ENCODE measurements at places on chromosomes 5 and 9. TPM values are rescaled to one million over a fixed set of nuclear protein-coding genes. Genes with fewer than 3 reads are reported as not detected.
A peak's percentile ranks its signal among the peaks of the same experiment; 100 is the strongest.

ATG12 gene
- polyA plus RNA-seq, result 60.1 TPM

NRARP gene
- 3.8 TPM for polyA plus RNA-seq

OTP gene
- polyA plus RNA-seq, result not detected

NFIL3 gene
- 24.9 TPM for polyA plus RNA-seq

DNA sequence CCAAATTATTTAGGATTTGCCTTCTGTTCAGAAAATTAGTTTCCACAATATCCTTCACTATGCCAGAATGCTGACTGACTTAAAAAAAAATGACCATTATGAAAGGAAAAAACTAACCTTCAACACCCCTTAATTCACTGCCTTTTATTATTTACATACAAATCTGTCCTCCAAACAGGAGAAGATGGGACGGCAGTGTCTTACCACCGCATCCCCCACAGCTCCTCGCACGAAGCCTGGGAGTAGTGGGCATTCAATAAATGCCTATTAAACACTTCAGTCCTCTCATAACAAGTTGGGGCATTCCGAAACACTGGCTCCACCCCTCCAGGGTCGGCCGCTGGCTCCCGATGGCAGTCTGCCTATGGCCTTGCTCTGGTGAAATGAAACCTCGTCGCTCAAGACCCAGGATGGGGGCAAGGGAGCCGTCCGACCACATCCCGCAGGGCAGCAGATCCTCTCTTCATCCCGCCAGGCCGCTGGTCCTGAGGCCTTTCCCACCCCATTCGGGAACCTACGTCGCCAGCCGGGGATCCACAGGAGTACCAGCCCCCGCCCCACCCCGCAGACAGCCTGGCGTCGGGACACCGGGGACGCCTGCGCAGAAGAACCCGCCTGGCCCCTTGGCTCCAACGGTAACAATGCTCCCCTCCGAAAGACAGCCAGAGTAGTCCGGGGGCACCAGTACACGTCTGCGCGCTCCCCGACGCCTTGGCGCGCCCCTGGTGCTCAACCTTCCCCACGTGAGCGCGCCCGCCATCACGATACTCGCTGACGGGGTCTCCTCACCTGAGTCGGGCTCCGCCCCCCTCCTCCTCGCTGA, 613 bp downstream of the ZBTB5 start:
- no peak for DNase-seq

GRCh38 chr9:87122947-87123685, 175.8 kb upstream of the GAS1 start:
- DNase-seq, result no peak

DNA sequence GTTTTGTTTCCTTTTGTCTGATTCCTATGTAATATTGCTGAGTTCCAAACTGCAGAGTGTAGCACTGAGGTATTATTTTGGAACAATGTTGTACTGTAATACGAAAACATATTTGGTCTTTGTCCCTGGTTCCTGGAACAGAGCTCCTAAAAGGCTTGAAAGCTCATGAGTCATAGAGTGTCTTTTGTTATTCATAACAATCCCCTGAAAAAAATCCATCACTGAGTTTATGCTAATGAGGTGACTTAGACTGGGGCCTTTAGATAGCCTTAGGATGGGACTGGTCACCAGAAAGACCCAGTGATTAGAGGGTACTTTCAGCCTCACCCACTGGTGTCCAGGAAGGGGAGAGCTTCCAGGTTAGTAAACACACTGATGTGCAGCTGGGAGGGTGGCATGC, 132.7 kb upstream of the POU5F2 start:
- no peak for DNase-seq

DNA sequence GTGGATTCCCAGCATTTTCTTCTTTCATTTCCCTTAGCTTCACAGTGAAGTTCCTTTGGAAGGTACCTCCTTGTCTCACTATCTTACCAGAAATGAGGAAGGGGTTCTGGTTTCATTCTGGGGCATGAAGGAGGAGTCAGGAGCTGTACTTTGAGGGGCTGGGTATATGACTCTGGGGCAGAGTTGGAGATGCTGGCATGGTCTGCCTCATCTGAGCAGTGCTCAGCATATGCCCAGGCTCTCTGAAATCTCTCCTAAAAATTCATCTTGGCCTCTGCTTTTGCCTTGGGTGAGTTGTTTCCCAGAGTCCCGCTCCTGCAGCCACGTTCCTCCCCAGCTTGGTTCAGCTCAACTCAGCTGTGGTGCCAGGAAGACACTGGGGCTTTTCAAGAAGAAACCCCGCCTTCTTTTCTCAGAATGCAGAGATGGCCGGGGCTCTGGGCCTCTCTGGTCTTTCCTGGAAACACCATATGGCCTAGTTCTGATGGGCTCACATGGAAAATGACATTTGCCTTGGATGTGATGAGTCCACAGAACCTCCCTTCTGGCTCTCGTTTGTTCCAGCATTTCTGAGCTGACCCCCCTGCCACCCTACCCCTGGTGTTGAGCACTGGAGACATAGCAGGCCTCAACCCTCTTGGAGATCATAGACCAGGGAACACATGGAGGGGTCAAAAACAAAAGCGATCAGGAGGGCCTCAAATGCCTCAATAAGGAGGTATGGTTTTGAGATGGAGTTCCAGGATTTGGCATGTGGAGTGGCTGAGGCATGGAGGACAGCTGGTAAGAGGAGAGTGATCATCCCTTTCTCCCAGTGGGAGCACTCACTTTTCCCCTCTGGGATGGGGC, 12.0 kb upstream of the TGFBR1 start:
- no peak for DNase-seq

DNA sequence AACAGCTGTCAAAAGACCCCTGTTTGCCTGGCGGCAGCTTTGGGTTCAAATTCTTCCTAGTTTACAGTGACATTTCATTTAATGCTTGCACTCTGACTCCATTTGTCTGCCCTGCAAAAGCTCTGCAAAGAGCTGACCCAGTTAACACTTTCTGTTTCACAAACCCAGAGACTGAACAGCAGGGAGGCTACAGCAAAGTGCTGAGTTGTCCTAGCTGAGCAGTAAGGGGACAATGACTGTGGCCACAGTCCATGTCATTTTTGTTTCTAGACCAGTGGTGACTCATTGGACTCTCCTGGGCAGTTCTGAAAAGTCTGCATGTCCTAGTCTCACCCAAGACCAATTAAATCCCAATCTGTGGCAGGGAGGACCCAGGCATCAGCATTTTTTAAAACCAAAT, 994.8 kb upstream of the WWC1 start:
- no peak for DNase-seq

- DNase-seq, result peak; percentile 40
Observed at GRCh38 chr9:116471093-116471906, 215.8 kb upstream of the TRIM32 start.

DNA sequence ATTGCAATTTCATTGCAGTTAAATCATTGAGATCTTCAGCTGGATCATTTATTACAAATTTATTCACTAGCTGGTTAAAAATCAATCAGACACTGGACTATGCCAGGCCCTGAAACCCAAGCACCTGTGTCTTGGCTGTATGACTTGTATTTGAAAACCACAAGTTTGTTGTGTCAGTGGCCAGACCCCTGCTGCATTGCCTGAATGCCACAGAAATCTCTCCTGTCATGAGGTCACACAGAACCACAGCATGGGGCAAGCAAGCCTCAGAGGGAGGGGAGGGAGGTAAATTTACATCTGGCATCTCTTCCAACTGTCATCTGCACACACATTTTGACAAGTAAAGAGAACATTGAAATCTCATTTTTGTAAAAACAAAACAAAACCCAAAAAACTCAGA, 90.0 kb downstream of the ARRDC3 start:
- no peak for DNase-seq

DNA sequence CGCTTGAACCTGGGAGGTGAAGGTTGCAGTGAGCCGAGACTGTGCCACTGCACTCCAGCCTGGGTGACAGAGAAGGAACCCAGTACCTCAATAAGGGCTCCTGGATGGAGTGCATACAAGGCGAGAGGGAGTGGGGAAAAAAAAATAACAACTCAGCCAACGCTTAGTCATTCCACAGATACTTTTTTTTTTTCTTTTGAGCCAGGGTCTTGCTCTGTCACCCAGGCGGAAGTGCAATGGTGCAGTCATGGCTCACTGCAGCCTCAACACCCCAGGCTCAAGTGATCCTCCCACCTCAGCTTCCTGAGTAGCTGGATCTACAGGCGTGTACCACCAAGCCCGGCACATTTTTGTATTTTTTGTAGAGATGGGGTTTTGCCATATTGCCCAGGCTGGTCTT, 59.5 kb upstream of the GGTA1 start:
- no peak for DNase-seq

- DNase-seq, result no peak
Observed at GRCh38 chr5:81922854-81923279, 49.0 kb upstream of the ATG10 start.

DNA sequence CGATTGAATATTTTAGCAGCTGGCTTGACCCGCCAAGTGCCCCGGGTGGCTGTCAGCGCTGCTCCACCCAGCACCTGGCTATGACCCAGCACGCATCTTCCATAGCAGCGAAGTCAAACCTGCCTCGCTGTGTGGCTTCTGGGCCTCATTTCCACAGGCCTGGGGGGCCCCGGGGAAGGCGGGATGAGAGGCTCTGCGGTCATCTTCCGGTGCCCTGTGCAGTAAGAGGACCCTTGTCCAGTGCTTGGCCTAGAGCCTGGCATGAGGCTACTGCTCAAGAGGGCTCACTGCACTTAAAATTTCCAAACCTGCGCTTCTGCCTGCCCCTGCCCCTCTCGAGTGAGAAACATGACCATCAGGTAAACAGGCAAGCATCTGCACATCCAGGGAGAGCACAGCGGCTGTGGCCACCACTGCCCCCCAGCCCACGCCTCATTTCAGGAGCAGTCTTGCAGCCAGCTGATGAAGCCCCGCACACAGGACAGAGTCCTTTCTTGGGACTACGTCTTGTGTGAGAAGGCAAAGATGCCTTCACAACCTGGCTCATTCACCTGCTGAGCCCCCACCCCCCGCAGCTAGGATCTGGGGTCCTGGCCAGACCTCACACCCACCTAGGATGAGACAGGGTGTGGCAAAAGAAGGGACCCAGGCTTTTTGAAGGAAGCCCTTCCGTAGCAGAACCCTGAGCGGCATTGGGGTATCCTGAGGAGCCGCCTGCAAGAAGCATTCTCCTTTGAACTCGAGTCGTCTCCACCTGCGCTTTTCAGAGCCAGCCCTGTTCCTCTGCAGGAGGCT, 69.5 kb upstream of the UNC5A start:
- DNase-seq, result no peak

DNA sequence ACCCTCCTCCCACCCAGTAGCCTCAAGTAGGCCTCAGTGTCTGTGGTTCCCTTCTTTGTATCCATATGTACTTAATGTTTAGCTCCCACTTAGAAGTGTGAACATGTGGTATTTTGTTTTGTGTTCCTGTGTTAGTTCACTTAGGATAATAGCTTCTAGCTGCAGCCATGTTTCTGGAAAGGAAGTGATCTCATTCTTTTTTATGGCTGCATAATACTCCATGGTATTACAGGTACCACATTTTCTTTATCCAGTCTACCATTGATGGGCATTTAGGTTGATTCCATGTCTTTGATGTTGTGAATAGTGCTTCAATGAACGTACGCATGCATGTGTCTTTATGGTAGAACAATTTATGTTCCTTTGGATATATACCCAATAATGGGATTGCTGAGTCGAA, 74.8 kb downstream of the SLC12A2 start:
- no peak for DNase-seq

DNA sequence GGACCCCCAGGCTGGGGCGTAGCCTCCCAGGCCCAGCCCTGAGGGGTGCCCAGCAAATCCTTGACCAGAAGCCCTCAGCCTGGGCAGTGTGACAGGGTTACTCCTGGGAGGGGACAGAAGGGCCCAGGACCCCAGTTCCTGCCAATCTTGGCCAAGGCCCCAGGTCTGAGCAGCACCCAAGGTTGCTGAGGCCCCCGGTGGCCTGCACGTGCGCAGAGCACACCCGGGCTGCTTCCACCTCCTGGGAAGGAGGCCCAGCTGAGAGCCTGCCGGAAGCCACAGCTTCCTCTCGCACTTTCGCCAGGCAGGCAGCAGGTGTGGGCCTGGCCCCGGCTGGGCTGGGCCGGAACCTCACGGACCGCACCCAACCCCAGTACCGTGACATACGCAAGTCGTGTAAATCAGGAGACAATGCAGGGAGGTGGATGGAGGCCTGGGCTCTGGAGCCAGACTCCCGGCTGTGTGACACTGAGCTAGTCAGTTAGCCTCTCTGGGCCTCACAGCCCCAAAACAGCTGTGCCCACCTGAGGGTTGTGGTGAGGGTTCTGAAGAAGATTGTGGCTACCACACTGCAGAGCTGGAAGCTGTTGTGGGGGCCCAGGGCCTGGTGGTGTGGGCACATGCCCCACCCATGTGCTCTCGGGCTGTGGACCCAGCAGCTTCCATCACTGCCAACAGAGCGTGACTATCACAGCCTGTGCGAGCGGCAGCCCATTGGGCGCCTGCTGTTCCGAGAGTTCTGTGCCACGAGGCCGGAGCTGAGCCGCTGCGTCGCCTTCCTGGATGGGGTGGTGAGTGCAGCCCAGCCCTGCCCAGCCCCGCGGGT, 5.1 kb downstream of the GRK6 start:
- no peak for DNase-seq

GRCh38 chr9:133864011-133864410, 125.9 kb upstream of the SARDH start:
- DNase-seq, result no peak

- DNase-seq, result peak; percentile 68
Observed at GRCh38 chr5:157113002-157113401, 4.2 kb upstream of the HAVCR2 start.

- DNase-seq, result no peak
Observed at GRCh38 chr5:57303985-57304384, 130.1 kb downstream of the GPBP1 start.
